Suppressor macrophage treated with lipopolysaccharide for 4 hours (primary cell): ENCODE measurements at places on chromosomes 6 and 20.

GRCh38 chr6:5746053-5746758 is 260.5 kb downstream of the NRN1 start:
- no peak for DNase-seq

- no peak for DNase-seq
Observed at GRCh38 chr6:6649824-6650349, 61.4 kb downstream of the LY86 start.

DNA sequence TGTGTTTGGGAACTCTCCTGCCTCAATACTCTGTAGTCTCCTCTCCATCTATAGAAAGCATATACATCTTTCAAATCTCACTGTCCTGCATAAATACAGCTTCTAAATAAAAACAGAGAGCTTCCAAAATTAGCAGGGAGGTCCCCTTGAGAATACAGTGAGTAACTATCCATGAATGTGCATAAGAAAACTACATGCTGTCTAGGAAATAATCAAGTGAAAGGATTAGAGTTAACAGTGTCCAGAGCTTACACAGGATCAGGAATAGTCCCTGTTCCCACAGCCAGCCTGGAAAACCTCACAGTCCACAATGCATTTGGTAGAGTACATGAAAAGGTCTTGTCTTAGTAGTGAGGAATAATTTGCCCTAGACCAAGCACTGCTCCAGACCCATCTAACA is 123.0 kb upstream of the POU3F2 start:
- DNase-seq, result no peak

GRCh38 chr6:20255428-20255827 is 43.2 kb upstream of the MBOAT1 start:
- DNase-seq, result peak; percentile 11

DNA sequence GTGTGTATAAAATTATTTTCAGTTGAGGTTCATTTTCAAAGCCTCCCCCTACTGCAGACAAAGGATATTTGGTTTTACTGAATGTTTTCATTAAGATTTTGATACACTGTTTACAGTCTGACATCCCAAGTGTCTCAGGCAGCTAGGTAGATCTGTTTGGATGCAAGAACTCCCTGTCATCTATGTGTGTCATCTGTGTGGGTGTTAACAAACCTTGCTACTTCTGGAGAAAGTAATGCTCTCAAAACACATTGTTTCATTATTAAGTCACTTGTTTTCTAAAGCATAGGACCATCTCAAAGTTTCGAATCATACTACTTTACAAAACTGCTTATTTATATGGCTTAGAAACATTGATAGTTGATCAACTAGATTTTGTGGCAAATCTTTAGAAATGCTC is 114.5 kb upstream of the TMEM170B start:
- no peak for DNase-seq
